ENCODE measurements at places on chromosomes 12 and 14.

DNA sequence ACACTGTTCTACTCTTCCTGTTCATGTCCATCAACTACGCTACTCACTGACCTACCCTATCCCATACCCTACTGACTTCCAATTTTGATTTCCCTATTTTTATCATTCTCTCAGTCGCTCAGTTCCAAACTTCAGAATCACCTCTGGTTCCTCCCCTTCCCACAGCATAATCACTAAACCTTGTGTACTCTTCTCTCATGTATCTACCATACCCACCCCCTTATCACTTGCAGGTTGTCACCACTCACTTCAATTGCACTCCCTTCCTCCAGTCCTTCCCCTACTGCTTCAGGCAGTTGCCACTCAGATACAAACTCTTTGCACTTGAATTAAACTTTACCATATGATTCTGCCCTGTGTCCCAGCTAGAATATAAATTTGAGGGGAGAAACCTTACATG is 6.3 kb downstream of the RACGAP1 start:
- DNase-seq = no peak

- no peak for DNase-seq
These were observed 56.9 kb downstream of the SCAF11 start for GRCh38 chr12:45933504-45933903.

GRCh38 chr14:105063056-105063455 is 2.2 kb downstream of the GPR132 start:
- DNase-seq = no peak

GRCh38 chr12:3559601-3560294 is 68.7 kb downstream of the PRMT8 start:
- DNase-seq = no peak

DNA sequence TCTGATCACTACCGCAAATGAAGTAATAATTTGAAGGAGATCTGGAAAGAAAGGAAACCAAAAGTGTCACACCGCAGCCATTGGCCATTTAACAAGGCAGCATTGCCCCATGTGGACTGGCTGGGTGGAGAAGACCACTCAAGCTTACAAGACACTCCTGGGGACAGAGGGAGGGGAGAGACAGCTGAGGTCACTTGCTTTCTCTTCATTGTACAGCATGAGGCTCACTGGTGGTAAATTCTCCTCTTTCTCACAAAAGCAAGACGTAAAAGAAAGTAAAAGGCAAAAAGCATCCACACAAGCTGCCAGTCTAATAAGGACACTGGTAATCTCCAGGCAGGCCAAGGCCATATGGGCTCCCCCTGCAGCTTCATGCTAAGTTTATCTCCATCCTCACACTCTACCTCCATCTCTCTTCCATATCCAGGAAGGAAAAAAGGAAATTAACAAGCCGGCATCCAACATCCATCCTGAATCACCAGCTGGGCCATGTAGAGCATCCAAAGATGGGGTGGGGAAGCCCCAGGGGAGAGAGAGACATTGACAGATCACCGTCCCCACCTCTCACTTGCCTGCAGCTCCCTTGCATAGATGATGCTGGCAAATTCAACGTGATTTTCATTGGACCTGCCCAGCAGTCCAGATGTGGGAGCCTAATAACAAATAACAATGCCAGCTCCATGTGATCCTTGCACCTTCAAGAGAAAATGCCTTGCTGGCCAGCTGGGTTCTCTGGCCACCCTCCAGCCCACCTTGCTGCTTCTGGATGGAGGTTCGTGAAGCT is 100.6 kb downstream of the DPF3 start:
- DNase-seq = no peak

DNA sequence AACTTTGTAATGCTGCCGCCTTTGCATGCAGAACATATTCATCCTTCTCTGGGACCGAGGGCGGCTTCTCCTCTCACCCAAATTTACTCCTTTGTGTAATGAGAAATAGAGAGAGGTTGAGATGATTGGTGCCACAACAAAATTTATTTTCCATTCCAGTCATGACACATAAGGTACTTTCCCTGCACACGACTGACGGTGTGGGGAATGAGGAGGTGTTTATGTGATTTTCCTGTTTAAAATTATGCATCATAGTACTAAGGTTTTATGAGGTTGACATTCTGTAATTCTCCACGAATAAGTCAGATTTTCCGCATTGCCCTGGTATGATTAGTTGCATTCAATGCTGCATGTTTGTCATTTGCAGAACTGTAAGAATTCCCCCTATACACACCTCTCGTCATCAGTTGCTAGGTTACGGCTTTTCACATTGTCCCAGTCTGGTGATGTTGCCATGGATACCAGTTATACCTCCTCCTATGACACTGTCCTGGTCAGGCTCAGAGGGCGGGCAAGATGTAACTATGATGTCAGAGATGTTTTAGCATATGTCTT is 23.1 kb downstream of the BICDL1 start:
- peak; percentile 68 for DNase-seq

- DNase-seq = no peak
These were observed 102.2 kb downstream of the TMX1 start for GRCh38 chr14:51342226-51342625.

GRCh38 chr12:6494968-6495367 is 1.1 kb downstream of the NCAPD2 start:
- no peak for DNase-seq

GRCh38 chr14:95664546-95664945 is 21.7 kb upstream of the TCL1B start:
- no peak for DNase-seq

DNA sequence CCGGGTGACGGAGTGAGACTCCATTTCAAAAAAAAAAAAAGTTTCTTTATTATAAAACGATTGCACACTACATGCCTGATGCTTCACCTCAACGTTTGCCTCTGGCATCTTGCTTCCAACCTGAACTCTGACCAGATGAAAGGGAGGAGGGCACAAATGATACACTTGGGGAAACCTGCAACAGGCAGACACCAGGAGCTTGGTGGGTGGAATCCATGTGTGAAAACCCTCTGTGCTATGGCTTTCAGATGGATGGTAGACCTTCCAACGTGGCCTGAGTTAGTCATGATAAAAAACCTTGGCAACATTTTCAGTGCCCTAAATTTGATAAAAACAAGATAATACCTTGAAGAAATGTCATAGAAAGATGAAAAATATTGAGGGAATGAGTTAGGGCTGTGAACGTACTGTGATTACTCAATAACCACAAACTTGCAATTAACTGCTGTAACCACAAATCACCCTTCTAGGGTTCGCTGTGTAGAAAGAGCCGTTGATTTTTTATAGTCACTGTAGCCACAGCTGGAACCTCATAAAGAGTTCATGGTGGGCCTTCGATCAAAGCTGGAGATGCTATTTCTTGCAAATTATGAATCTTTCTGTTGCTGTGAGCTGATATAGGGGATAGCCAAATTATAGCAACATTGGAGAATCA is 26.1 kb upstream of the GZMB start:
- no peak for DNase-seq

- DNase-seq = no peak
These were observed 7.3 kb downstream of the AVIL start for GRCh38 chr12:57811028-57811755.

DNA sequence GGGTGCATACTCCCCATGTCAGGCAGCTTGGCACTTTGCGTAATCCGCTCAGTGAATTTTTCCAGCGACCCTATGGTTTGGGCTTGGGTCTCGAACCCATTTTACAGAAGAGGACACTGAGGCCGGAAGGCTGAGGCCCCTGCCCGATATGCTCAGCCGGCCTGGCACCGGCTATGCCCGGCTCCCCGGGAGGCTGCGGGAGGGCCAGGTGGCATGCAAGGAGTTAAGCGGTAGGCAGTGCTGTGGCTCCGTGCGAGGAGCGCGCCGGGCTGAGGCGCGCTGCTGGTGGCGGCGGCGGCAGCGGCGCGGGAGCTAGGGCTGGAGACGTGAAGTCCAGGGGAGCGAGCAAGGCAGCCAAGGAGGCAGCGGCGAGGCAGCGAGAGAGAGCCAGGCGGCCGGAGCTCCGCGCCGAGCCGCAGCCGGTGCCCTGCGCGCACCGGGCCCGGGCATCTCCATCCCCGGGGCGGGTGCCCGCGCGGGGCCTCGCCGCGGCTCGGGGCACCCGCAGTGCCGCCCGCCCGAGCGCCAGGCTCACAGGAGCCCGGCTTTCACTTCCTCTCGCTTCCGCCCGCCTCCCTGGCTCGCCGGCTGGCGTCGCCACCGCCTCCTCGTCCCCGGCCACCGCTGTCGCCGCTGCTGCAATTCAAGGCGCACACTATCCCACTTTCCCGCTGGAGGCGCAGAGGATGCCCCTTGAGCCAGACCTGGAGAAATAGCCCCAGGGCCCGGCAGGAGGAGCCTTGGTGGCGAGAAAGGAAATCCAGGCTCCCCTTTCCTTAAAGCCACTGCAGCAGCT is at the start of gene WSCD2:
Gene WSCD2, plus strand, starts transcription at position 272 of the 796 bp plus-strand sequence. CDS start 66,545 bp downstream, outside the sequence.
- no peak for DNase-seq

All from activated CD8-positive, alpha-beta memory T cell treated with anti-CD3 and anti-CD28 coated beads, Interleukin-2, amount 50 U/mL, for 4 hours (primary cell).